DND-41 (cell line): ENCODE measurements at places on chromosomes 1 and 21.

DNA sequence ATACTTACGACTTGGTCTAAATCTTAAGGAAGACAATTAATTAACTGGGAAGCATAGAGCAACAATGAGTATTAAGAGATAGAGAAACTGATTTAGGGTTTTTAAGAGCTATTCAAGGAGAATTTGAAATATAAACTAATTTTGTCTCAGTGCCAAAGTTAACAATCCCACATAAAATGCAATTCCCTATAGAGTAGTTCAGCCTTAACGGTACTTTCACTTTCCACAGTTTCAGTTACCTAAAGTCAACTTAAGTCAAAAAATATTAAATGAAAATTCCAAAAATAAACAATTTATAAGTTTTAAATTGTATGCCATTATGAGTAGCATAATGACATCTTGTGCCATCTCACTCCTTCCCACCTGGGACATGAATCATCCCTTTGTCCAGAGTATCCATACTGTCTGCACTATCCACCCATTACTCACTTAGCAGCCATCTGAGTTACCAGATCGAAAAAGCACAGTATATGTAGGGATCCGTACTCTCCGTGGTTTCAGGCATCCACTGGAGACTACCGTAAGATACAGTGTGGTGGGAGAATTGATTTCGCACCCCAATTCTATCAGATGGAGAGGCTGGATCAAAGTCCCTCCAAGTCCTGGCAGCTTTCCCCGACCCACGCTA lies 4.8 kb upstream of the SARS1 start:
- H3K4me1 ChIP-seq = peaks cover 7% of the 10 kb centered on the region
- no peak for DNase-seq
- no peak overlapping the region for H3K4me3 ChIP-seq
- no peaks in the 10 kb centered on the region; the same call in 1 of the 2 replicates for H3K36me3 ChIP-seq
- H3K27ac ChIP-seq = no peak overlapping the region
- no peaks in the 10 kb centered on the region for H3K27me3 ChIP-seq

GRCh38 chr1:92764116-92764515 lies 20.8 kb downstream of the EVI5 start:
- no peak overlapping the region for H3K4me3 ChIP-seq
- H3K27ac ChIP-seq = no peak overlapping the region
- no peak for DNase-seq
- H3K4me1 ChIP-seq = no peaks in the 10 kb centered on the region
- H3K36me3 ChIP-seq = no peaks in the 10 kb centered on the region
- H3K27me3 ChIP-seq = peaks cover 6% of the 10 kb centered on the region

GRCh38 chr21:16473988-16474387 lies 744.2 kb downstream of the USP25 start:
- H3K4me1 ChIP-seq = 0 out of 2 replicates have a peak, but pooled peaks cover 3% of the 10 kb centered on the region
- no peaks in the 10 kb centered on the region for H3K27me3 ChIP-seq
- DNase-seq = no peak
- no peaks in the 10 kb centered on the region for H3K36me3 ChIP-seq
- no peak overlapping the region for H3K4me3 ChIP-seq
- no peak overlapping the region for H3K27ac ChIP-seq

DNA sequence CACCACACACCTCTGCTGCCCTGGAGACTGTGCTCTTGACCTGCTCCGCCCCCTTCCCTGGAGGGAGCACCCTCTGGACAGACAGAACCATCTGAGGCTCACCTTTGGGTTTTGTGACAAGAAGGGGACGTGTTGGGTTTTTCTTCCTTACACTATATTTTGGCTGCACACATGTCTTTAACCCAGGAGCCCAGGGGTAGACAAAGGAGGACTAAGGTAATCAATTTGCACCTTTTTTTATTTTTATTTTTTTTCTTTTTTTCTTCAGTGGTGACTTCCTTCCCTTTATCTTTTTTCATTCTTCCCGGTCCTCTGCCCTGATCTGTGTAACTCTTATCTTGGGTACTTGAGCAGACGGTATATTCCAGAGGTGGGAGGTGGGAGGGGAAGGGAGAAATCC lies 8.5 kb upstream of the TXLNA start:
- H3K27me3 ChIP-seq = no peaks in the 10 kb centered on the region
- peaks cover 83% of the 10 kb centered on the region for H3K36me3 ChIP-seq
- no peak overlapping the region for H3K4me3 ChIP-seq
- DNase-seq = no peak

DNA sequence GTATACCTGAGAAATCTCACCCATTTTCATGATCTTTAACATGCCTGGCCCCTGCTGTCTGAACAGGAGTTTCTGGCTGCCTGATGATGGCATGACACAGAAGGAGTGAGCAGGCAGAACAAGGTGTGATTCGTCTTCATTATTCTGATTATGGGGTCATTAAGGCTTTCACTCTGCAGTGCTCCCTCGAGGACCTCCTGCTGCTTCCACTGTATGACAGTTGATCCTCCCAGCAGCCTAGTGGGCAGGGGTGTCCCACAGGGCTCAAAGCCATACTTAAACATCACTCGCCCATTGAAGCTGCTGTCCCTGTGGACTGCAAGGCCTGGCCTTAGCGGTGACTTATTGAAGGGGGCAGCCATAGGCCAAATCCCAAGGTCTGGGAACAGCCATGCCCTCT lies 12.7 kb upstream of the PARS2 start:
- H3K36me3 ChIP-seq = no peaks in the 10 kb centered on the region
- DNase-seq = no peak
- no peak overlapping the region for H3K27ac ChIP-seq
- no peak overlapping the region for H3K4me3 ChIP-seq

- H3K4me1 ChIP-seq = no peaks in the 10 kb centered on the region
- H3K27ac ChIP-seq = no peak overlapping the region
- H3K36me3 ChIP-seq = no peaks in the 10 kb centered on the region
Measured at GRCh38 chr1:84758968-84759491, 68.8 kb upstream of the SSX2IP start.

DNA sequence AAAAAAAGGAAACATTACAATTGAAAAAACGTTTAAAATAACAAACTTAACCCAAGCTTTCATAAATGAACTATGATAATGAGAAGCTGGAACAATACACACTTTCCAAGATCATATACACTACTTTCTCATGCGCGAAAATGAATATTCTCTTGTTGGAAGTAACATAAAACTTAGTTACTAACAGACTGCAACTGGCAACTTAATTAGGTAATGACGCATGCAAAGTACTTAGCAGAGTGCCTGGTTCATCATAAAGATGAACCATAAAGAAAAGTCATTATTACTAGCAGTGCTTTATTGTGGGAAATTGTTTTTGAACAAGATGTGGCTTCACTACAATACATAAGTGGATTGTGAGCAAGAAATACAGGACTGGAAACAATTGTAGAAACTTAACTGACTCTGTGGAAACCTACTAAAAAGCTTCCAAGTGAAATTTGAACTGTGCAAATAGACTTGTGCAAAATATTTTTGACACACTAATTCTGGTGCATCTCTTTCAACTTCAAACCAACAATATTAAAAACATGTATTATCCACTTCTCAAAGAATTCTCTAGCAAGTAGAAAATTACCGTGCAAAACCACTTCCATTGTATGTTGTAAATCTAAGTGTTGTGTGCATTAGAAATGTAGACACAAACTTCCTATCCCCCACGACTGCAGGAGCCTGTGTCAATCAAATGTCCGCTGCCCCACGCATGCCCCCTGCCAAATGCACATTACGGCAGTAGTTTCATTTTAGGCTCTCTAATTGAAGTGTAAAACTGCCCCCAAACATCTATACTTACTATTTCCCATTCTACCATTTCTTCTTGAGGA lies 2.0 kb downstream of the ARHGAP29 start:
- H3K4me3 ChIP-seq = no peak overlapping the region
- DNase-seq = no peak
- peaks cover 54% of the 10 kb centered on the region for H3K27me3 ChIP-seq
- no peaks in the 10 kb centered on the region for H3K36me3 ChIP-seq
- H3K4me1 ChIP-seq = peaks cover 16% of the 10 kb centered on the region; the same call in 1 of the 2 replicates

DNA sequence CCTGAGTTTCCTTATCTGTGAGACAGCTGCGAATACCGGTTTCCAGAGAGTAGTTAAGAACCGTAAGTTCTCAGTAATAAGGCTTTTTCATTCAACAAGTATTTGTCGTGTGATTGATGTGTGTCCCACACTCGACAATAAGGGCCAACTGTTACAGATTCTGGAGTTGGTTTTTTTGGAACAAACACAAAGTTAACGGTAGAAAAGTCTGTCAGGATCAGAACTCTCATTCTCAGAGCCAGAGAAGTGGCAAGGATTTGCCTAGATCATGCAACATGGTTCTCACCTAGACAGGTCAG lies 837 bp downstream of the NUDC start:
- H3K4me3 ChIP-seq = peak overlapping the region; percentile 77
- DNase-seq = no peak
- H3K27ac ChIP-seq = peak overlapping the region; percentile 87
- no peaks in the 10 kb centered on the region for H3K27me3 ChIP-seq

DNA sequence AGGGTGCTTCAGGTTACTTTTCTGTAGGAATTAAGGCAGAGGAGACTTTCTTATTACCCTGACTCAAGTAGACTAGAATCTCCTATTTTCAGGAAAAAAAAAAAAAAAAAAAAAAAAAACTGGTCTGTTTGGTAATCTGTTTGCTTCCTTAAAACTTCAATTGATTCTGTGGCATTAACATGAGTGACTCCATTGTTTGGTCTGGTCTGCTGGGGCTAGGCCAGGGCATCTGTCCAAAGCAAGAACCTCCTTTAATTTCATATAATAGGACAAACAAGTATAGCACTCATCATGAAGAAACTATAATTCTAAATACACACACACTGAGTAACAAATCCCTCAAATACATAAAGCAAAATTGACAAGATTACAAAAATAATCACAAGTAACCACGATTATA lies 32.9 kb upstream of the LRRC7 start:
- no peak overlapping the region for H3K4me3 ChIP-seq
- no peaks in the 10 kb centered on the region for H3K4me1 ChIP-seq
- H3K27me3 ChIP-seq = no peaks in the 10 kb centered on the region
- no peak for DNase-seq
- H3K36me3 ChIP-seq = no peaks in the 10 kb centered on the region

DNA sequence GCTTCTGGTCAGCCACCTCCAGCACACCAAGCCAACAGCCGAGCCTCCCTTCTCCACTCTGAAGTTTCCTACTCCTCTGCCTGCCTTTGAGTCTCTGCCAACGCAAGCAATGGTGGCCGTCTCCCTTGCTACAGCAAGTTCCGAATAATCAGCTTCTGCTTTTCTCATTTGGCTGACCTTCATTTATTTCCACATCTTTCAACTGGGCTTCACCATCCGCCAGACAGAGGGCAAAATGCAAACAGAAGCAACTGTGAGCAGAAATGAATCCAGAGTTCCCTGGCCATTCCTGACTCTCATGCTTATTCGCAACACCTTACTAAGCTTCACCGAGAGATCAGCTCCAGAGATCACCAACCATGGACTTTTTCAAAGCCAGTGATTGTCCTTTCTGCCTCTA lies 621.0 kb downstream of the NPHP4 start:
- no peak overlapping the region for H3K27ac ChIP-seq
- no peaks in the 10 kb centered on the region for H3K27me3 ChIP-seq
- H3K36me3 ChIP-seq = no peaks in the 10 kb centered on the region
- no peaks in the 10 kb centered on the region for H3K4me1 ChIP-seq

- H3K4me1 ChIP-seq = peaks cover 42% of the 10 kb centered on the region
- H3K27me3 ChIP-seq = no peaks in the 10 kb centered on the region
- H3K27ac ChIP-seq = no peak overlapping the region
- no peaks in the 10 kb centered on the region for H3K36me3 ChIP-seq
Measured at GRCh38 chr1:224495866-224496265, 61.3 kb upstream of the WDR26 start.

DNA sequence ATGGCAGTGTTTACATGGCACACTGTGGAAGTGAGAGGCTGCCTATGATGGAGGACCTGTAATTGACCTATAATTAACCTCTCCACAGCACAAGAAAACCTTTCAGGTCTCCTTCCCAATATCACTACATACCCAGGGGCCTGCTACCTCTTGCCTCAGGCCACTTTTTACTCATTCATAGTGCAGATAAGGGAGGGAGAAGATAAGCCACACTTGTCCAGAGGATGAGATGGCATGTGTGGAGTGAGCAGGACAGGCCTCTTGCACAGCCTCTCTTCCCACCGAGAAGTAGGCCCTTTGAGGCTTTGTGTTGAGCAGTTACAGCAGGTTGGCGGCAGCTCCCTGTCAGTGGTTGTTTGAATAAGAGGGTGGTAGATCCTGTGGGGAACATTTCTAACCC lies 31.1 kb upstream of the IKBKE start:
- H3K27ac ChIP-seq = no peak overlapping the region
- no peak for DNase-seq
- H3K27me3 ChIP-seq = no peaks in the 10 kb centered on the region
- H3K36me3 ChIP-seq = peaks cover 60% of the 10 kb centered on the region

DNA sequence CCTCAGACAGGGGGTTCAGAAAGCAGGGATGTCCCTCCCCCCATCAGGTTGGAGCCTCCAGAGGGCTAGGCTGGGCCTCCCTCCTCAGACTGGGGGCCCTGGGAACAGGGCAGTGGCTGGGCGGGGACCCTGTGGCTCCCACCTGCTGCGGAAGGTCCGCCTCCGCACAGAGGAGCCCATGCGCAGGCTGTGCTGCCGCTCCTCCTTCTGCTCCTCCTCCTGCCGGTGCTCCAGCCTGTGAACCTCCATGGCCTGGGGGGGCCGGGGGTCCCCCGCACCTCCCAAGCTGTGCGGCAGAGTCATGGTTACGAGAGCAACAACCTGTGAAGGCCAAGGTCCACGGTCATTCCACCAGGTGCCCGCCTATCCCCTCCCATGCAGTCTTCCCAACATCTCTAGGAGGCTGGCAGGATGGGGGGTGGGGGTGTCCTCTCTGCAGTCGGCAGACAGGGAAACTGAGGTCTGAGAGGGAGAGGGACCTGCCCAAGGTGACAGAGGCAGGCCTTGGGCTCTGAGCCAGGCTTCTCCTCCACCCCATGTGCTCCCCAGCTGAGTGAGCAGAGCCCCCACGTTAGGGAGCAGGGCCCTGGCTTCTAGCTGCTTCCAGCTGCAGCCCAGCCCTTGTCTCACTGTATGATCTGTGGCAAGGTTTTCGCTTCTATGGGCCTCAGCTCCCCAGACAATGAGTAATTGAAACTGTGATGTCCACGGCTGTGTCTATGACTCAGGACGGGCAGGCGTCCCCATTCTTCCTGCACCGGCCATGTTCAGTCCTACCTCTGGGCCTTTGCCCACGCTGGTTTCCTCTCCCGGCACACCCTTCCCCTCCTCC lies 3.4 kb downstream of the MYOM3 start:
- H3K36me3 ChIP-seq = no peaks in the 10 kb centered on the region
- H3K27ac ChIP-seq = no peak overlapping the region
- H3K4me3 ChIP-seq = no peak overlapping the region
- no peak for DNase-seq

- no peaks in the 10 kb centered on the region for H3K27me3 ChIP-seq
- no peaks in the 10 kb centered on the region for H3K36me3 ChIP-seq
- no peaks in the 10 kb centered on the region for H3K4me1 ChIP-seq
- H3K4me3 ChIP-seq = no peak overlapping the region
Measured at GRCh38 chr1:2916153-2916552, 105.1 kb upstream of the ACTRT2 start.
